Activated CD4-positive, alpha-beta T cell treated with anti-CD3 and anti-CD28 coated beads for 4 hours (primary cell): ENCODE measurements at places on chromosomes 5 and 9.

DNA sequence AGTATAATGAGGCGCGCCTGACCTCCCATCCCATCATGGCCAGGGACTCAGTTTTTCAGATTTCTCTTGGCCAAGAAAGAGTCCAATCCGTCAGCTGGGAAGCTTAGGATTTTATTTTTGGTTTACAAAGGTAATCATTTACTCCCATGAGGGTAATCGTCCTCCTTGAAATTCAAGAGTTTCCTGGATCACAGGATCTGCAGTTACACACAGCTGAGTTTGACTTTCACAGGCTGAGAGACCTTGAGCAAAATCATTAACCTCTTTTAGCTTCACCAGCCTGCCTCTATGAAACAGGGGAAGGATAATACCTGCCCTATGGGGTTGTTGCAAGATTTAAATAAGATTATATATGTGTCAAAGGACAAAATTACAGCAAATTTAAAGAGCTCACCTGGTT, 15.4 kb upstream of the AK3 start:
- DNase-seq, result no peak

- DNase-seq, result no peak
Observed at GRCh38 chr5:38731461-38731860, 114.4 kb upstream of the OSMR start.

DNA sequence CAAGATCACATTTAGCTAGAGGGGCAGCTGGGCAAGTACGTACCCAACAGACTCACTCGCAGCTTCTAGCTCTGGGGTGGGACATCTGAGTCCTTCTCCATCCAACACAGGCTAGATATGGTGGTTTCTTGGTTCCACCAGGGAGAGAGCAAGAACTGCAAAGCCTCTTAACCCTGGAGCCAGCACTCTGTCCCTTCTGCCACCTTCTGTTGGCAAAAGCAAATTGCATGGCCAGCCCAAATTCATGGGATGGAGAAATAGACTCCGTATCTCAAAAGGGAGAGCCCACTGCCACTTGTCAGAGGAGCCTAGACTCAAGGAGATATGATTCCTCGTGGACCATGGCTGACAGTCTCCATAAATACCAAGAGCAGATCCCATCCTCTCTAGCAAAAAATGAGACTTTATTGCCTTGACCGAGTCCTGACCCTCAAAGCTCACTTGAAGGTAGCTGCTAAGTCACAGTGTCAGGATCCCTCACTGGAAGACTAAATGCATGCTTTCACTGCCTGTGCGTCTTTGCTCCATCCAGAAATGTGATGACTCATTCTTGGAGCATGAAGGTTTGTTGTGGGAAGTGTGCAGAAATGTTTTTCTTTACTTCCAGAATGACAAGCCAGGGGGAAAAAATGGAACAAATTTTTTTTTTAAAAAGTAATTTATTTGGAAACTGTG, 28.8 kb upstream of the ROR2 start:
- no peak for DNase-seq

DNA sequence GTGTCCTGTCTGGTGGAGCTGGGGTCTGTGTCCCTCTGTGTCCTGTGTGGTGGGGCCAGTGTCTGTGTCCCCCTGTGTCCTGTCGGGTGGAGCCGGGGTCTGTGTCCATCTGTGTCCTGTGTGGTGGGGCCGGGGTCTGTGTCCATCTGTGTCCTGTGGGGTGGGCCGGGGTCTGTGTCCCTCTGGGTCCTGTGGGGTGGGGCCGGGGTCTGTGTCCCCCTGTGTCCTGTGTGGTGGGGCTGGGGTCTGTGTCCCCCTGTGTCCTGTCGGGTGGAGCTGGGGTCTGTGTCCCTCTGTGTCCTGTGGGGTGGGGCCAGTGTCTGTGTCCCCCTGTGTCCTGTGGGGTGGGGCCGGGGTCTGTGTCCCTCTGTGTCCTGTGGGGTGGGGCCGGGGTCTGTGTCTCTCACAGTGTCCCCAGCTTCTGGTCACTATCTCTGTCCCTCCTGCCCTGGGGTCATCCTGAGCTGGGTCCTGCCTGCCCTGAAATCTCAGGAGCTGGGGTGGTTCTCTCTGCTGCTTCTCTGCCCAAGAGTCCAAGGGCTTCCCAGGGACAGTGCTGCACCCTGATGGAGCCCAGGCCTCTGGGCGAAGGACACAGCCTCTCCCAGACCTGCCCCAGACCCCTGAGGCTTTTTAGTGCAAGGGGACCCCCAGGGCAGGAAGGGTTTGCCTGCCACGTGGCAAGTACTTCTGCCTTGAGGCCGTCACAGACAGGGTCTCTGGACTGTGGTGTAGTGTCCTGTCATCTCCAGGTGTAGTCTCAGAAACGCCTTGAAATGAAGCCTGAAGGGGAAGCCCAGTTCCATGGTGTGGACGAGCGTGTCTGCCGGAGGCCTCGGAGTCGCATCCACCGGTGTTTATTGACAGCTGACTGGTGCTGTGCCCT, 131.3 kb downstream of the RXRA start:
- no peak for DNase-seq

DNA sequence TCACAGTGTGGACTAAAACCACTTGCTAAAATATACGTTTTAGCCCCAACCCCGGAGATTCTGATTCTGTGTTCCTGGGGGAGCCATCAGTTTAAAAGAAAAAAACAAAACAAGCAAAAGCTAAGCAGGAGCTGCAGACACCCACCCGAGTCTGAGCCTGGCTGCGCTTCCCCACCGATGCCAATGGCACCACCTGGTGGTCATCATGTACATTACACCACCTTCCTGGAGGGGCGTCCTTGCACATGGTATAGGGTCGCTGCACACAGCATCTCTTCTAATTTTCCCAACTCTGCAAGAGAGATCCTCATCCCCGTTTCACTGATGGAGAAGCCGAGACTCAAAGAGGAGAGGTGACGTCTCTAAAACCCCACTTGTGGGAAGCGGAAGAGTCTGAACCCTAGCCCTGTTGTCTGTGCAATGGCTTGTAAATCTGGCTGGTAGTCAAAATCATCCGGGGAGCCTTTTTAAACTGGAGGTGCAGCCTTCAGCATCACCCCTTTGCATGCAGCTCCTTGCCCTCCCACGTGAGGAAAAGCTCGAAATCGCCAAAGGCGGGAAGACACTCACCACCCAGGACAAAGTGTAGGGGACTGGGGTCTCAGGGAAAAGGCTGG, 23.1 kb upstream of the CNOT6 start:
- DNase-seq, result peak; percentile 31

DNA sequence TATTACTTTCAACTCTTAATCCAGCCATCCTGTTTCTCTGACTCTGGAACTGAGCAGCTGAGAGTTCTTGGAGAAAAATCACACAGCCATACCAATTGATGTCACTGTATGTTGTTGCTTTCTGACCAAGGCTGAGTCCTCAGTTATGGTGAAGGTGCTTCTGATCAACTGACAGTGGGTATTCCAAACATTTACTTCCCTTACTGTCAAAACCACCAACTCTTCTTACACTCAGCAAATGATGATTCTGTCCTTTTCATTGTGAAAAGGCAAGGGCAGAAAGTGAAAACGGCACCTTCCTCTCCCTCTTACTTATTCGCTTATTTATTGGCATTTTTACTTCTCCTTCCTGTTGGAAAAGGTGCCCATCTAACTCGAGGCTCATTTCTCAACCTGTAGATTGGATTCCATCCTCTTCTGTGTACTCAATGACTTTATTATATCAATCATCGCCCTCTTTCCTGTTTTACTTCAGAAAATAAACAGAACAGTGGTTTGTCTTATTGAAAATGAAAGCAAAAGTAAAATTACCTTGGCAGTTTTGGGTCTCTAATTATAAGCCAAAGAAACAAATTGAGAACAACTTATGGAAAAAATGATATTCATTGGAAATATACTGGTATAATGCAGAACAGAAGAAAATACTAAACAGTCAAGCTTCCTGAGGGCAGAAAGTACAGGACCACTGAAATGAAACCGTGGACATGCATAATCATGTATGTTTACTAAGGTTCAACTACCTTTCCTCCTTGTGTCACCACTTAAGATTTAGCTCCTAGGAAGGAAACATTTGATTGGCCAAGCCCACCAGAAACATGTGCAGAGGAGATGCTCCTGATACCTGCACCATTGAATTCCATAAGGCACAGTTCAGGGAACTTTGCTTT, 104.5 kb upstream of the CHD1 start:
- no peak for DNase-seq

DNA sequence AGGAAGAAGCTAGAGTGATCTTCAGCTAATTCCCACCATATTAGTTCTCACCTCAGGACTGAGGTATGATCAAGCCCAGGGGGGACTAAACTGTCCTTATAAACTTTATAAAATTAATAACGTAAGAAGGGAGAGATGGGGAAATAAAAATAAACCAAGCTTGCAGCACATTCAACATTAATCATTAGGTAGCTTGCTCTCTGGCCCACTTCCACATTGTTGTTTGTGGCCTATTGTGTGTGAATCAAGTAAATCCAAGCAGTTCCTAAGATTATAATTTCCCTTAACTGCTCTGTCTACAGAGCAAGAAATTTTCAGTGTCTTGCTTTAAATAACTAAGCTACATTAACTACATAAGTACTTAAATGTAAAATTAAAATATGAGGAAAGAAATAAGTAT, 131.3 kb upstream of the ABCA1 start:
- no peak for DNase-seq

DNA sequence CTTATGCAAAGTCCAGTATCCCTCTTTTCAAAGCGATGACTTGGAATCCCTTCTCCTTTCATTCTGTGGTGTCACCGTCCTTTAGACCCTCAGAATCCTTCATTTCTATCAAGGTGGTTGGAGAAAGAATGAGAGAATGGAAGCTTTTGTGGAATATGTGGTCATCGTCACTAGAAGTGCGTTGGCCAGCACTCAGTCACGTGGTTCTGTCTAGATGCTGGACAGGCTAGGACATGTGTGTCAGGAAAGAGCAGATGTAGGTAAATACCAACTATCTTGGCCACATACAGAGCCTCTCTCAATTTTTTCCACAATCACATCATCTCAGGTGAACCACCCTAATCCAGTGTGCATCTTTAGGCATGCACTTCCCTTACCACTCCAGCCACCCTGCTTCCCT, 206.0 kb downstream of the ARRDC3 start:
- DNase-seq, result no peak

DNA sequence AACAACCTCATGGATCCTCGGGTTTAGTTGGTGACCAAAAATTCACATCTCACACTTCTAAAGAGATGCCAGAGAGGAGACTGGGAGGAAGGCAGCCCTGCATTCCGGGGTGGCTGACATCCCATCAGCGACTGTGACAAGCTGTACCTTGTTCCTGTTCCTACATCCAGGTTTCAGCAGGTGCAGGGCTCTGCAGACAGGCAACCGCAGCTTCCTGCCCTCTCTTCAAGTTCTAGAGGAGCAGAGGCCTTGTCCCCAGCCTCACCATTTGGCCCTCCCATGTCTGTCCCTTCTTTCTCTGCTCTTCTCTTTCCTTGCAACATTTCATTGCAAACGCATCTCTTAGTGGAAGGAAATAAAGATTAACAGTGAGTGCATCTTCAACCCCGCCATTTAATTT, 454.6 kb downstream of the IRX1 start:
- no peak for DNase-seq

GRCh38 chr5:63812693-63813092, 149.6 kb downstream of the HTR1A start:
- no peak for DNase-seq

DNA sequence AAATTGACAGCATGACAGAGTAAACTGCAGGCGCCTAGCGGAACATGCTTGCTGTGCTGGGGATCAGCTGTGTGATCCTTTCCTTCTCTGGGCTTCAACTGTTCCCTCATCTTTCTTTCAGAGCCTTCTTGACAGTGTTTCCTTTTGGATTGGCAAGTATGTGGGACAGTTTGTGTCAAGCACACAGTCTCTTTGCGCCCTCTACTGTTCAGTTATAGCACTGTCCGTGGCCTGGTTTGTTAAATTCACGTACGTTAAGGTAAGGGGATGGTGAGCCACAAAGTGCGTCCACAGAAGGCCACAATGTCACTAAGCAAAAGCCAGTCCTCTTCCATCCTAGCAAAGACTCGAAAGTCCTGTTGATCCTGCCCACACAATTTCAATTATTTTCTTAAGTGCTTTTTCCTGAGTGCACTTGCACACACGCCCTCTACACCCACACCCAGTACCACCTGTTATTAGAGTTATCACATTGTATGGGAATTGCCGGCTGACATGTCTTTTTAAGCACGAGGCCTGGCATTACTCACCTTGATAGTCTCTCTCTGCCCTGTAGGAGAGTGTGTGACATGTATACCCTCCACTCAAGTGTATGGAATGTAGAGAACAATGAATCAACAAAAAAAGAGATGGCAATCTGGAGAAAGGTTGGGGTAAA, 22.5 kb upstream of the PTPN3 start:
- DNase-seq, result no peak

GRCh38 chr9:96014078-96014477, 138.6 kb downstream of the ERCC6L2 start:
- peak; percentile 52 for DNase-seq

DNA sequence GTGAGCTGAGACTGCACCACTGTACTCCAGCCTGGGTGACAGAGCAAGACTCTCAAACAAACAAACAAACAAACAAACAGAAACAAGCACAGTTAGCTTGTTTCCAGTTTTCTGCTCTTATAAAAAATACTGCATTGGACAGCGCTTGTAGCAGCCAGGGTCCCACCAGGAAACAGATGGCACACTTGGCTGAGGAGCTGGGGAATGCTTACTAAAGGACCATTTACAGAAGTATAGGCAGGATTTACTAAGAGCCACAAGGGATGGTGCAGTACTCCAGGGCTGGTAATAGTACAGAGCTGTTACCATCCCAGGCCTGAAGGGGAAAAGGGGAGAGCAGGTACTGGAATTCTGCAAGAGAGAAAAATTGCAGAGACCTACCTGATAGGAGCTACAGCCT, 5.2 kb upstream of the ANKS6 start:
- no peak for DNase-seq

GRCh38 chr9:91991721-91992341, 41.8 kb upstream of the ROR2 start:
- no peak for DNase-seq
